ENCODE measurements at places on chromosomes 12 and 14. TPM values are rescaled to one million over a fixed set of nuclear protein-coding genes. Genes with fewer than 3 reads are reported as not detected.

The SPX gene
- 6.4 TPM for total RNA-seq

GRCh38 chr12:96907671-96908422 is 790 bp downstream of the NEDD1 start:
- DNase-seq = peak; percentile 36

DNA sequence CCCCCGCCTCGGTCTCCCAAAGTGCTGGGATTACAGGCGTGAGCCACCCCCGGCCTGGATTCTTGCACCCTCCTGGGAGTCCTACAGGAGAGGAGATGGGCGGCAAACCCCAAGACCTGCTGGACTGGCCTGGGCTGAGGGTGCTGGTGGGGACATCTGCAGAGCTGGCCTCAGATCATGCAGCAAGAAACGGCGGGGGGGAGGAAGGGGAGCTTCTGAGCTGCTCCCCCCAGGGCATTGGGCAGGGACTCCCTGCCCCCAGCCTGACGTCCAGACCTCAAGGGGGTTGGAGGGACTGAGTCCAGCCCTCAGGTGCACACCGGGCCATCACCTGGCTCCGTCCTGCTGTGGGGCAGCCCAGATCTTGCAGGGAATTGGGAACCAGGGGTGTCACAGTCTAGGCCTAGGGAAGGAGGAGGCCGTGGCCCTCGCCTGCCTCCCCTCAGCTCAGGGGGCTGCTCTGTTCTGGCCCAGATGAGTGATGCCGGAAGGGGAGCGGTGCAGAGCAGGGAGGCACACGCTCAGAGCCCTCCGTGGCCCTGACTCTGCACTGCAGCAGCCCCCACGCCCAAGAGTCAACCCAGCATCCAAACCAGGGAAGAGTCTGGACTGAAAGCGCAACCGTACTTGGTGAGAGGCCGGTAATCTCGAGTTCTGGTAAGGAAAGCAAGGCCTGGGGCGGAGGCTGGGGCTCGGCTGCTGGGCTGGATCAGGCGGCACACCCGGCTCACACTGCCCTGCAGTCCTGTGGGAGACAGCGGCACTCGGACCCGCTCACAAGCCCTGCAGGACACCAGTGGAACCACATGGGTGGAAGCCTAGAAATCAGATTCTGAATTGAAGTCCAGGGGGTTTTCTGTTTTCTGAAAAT is 8.9 kb upstream of the AMN start:
- DNase-seq = no peak

DNA sequence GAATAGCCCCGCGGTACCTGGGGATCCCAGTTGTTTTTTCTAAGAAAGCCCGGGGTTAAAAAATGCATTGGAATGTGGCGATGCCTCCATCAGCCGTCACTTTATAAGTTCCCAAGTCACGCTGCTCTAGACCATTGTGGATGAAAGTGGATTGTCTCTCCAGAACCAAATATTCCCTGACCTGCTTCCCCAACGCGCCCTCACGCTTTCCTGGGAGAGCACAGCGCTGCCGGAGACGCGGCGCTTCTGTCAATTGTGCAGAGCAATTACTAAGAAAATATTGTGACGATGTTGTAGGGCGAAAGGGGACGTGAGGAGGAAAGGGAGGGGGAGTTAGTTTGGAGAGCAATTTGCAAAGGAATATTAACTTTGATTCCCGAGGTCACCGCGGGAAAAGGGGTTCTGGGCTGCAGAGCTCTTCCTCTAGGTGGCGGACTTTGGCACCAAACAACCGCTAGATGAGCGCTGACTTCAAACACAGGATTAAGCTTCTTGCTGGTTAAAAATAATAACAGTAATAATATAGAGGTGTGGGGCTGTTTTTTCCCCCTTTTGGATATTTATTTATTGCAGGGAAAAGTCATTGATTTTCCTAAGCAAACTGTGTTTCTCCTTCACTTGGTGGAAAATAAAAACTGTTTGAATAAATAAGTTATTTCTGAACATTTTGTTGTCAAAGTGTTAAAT is 9.6 kb upstream of the FOXG1 start:
- DNase-seq = peak; percentile 18

DNA sequence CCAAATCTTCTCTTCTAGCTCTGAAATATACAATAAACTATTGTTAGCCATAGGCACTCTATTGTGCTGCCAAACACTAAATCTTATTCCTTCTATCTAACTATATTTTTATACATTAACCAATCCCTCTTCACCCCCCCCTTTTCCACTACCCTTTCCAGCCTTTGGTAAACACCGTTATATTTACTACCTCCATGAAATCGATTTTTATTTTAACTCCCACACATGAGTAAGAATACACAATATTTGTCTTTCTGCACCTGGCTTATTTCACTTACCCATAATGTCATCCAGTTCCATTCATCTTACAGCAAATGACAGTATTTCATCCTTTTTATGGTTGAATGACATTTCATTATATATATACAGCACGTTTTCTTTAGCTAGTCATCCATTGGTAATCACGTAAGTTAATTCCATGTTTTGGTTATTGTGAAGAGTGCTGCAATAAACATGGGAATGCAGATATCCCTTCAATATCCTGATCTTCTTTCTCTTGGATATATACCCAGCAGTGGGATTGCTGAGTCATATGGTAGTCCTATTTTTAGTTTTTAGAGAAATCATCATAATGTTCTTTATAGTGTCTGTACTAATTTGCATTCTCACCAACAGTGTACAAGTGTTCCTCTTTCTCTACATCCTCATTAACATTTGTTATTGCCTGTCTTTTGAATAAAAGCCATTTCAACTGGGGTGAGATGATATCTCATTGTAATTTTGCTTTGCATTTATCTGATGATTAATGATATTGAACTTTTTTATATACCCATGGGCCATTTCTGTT is 34.2 kb upstream of the PLBD1 start:
- no peak for DNase-seq
